Activated CD4-positive, alpha-beta T cell treated with anti-CD3 and anti-CD28 coated beads for 36 hours (primary cell): ENCODE measurements at places on chromosomes 1 and 21. TPM values are rescaled to one million over a fixed set of nuclear protein-coding genes. Genes with fewer than 3 reads are reported as not detected.

DNA sequence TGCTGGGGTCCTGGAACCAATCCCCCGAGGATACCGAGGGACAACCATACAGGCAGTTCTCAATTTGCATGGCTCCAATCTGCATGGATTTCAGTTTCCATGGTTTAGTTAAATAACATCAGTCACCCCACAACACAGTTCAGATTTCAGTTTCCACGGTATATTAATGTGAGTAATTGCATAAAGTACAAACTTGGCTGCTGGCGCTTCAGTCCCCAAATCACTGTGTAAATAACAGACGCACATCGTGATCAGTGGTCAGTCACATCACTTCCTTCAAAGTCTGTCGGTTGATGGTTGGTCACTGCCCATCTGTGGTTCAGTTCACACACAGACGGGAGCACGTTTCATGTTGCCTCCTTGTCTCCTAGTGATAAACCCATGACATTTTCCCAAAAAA is 66.4 kb upstream of the LPGAT1 start:
- no peak for DNase-seq

- DNase-seq: peak; percentile 84
Observed at GRCh38 chr1:26787381-26787705, 407 bp upstream of the PIGV start.

DNA sequence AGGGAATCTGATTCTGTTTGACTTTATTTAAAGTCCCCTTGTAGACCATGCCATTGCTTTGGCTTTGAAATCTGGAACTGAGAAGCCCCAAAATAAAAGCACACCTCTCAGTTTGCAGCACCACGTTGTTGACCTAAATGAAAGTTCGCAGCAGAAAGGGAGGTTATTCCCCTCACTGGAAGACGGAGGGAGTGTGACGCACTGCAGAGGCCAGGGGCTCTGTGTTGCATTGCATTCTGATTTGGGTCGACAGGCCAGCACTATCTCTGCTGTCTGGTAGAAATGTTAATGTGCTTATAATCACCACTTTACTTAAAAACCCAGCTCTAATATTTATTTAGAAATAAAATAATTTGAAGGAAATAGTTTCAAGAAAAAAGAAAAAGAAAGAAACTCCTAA is 675.2 kb upstream of the NR5A2 start:
- no peak for DNase-seq

- no peak for DNase-seq
Observed at GRCh38 chr1:225755671-225756319, 21.8 kb upstream of the SRP9 start.

DNA sequence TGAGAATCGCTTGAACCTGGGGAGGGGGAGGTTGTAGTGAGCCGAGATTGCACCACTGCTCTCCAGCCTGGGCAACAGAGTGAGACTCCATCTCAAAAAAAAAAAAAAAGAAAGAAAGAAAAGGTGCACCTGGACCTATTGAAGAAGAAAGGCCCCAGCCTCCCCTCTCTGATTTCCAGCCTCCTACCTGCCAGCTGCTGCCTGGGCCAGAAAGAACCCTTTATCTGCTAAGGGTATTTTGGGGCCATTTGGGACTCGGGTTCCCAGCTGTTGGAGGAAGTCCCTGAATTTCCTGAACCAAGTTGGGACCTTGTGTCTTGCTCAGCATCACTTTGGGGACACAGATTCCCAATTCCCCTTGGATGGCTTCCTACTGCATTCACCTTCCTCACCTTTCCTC is 3.9 kb upstream of the TNFRSF8 start:
- no peak for DNase-seq

GRCh38 chr1:196401891-196402290 is 206.3 kb downstream of the KCNT2 start:
- no peak for DNase-seq

DNA sequence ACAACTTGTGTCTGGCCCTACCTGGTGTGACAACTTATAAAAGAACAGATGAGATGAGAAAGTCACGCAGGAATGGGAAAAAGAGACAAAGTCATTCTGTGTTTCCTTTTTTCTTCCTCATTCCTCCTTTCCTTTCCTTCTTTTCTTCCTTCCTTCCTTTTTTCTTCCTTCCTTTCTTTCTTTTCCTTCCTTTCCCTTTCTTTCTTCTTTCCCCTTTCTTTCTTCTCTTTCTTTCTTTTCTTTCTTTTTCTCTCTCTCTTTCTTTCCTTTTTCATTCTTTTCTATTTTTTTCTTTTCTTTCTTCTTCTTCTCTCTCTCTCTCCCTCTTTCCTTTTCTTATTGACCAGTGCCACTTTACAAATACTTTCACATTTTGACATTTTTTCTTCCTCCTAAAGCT is 239.7 kb downstream of the ATG4C start:
- DNase-seq: no peak

DNA sequence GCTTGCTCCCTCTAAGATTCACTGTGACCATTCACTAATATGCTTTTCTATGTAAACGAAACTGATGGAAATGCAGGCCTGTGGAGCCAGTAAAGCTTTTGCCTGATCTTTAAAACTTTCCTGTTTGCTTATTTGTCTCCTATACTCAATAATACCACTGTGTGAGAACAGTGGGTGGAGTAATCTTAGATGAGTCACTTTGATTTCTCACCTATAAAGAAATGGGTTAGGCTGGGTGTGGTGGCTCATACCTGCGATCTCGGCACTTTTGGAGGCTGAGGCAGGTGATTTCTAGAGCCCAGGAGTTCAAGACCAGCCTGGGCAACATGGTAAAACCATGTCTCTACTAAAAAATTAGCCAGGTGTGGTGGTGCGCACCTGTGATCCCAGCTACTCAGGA is 70.8 kb downstream of the RWDD3 start:
- no peak for DNase-seq

DNA sequence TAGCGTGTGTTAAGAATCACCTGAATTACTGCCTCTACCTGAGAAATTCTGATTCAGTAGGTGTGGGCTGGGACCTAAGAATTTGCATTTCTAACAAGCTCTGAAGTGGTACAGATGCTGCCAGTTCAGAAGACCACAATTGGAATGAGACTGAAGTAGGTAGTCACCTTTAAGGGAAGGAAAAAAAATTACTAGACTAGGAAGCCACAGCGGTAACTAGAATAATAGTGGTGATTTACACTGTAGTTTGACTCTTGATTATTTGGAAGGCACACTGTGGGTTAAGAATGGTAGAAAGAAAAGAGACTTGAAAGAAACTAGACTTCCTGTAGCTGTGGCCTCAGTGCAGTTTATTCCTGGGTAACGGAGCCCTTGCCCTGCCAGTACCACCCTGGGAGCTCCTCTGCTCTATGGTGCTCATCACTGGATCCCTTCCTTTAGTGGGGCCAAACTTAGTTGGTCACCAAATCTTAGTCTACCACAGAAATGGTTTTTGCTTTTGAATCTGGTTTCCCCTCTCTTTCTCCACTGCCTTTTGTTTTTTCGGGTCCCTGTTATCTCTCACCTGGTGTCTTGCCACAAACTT is 43.6 kb downstream of the ARID1A start:
- DNase-seq: peak; percentile 36

DNA sequence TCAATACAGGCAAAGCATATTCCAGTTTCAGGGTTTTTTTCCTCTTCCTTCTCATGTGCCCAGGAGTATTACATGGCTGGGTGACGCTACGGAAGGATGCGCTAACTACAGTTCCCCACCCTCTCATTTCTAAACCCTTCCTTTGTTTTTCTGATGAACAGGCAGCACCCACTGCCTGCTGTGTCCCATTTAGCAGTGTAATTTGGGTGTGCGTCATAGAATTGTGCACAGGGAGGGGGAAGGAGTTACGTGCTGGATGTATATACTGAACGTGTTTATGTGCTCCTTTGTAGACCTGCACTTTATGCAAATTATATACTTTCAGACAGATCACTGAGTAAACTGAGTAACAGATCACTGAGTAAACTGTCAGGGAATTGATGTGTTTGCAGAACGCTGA is 44.5 kb downstream of the ELAPOR1 start:
- no peak for DNase-seq

GRCh38 chr1:233304489-233305102 is 9.1 kb upstream of the PCNX2 start:
- DNase-seq: no peak

DNA sequence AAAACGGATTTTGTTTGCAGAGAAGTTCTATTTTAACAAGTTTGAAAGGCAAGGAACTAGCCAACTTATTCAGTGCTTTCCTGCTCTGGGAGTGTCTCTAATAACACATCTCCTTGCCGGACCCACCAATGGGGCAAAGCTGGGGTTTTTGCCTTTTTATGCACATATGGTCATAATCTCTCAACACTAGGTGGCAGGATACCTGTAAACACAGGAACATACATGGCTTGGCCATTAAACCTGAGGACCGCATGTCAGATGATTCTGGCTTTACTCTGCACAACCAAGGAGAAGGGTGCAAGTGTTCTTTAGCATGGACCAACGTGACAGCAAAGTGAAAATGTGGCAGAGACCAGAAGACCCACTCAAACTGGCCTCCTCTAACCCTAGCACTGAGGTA is 4.9 kb downstream of the TMEM9 start:
- peak; percentile 15 for DNase-seq

DNA sequence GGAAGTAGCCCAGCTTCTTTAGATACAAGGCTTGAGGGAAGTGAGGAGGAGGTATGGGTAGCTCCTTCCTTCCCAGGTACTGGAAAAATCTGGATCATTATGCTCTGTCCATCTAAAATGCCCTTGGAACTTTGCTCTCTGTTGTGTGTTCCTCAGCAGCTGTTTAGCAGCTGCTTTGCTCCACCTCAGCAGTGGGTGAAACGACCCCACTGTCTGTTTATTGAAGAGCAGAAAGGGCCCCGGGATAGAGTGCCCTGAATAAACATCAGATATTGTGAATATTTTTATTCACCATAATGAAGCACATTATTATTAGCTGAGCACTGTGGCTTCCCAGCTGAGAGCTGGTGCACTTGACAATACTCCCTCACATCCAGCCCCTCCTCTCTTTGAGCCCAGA is 237.9 kb downstream of the PBX1 start:
- no peak for DNase-seq

GRCh38 chr1:209106237-209106741 is 477.2 kb upstream of the CAMK1G start:
- no peak for DNase-seq

- DNase-seq: no peak
Observed at GRCh38 chr1:64900916-64901315, 65.4 kb downstream of the JAK1 start.

- DNase-seq: no peak
Observed at GRCh38 chr1:19121192-19121591, 88.9 kb downstream of the UBR4 start.

DNA sequence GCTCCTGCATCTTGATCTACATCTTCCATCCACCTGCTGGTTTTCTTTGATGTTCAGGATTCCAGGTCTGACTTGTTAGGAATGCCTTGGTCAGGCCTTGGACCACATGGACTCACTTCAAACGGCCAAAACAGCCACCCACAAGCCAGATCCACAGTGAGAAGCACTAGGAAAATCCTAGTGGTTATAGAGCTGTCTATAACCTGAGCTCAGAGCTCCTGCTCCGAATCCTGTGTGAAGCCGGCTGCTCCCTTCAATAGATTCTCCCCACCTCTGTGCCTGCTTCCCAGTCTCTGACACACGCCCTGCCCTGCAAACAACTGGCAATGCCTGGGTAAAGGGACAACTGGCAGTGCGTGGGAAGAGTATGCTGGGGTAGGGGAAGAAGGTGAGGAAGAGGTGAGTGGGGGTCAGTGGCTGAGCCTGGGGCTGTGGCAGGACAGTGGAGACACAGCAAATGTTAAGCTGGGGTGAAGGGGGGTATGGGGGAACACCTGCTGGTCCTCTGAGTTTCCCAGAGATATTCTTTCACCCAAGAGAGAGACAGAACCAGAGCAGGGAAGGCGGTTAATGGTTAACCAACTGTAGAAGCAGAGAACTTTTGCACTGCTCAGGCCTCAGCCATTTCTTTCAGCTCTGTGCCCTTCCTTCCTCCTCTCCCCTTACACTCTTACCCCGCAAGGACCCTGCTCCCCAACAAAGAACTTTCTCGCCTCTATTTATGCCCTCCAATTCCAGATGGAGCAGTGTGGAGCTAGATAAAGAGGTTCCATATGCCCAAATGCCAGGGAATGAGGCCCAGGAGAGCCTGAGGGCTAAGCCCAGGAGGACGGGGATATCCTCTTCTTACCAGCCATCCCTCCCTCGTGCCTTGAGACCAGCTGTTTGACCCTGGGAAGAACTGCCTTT is 4.5 kb downstream of the PLXNA2 start:
- DNase-seq: no peak

DNA sequence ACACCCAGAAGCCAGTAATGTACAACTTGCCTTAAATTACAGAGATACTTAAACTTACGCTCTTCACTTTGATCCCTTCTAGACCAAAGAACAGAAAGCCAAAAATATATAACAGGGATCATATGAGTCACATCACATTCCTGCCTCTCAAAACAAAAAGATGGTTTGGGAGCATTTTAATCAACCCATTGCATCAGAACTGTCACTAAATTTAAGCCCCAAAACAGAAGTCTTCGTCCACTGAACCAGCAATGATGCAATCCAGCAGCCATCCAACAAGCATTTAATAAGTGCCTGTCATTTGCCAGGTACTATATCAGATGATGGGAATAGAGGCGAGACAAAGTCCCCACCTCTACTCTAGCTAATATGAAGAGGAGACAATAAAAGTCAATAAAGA is 42.7 kb upstream of the GLIS1 start:
- no peak for DNase-seq

- DNase-seq: no peak
Observed at GRCh38 chr21:45821998-45822397, 159.6 kb upstream of the COL6A1 start.

- DNase-seq: no peak
Observed at GRCh38 chr1:163709636-163710035, 387.9 kb downstream of the NUF2 start.

DNA sequence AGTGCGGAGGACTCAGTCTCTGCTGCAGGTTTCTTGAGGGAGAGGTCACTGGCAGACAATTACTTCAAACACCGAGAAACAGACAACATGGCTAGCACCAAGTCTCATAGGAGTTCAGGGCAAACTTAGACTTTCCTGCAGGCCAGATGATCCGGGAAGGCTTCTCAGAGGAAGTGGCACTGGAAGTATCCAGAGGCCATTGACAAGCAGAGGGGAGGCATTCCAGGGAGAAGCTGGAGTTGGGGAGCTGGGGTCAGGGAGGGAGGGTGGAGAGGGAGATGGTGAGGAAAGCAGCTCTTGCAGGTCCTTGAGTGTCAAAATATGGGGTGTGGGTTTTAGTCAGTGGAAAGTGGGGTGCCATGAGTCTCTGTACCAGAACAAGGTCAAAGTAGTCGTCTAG is 147.9 kb downstream of the KAZN start:
- DNase-seq: no peak

Gene FAM177B
- total RNA-seq: not detected

Gene WNT4
- total RNA-seq: not detected

Gene THEM5
- total RNA-seq: not detected

Gene SPRR3
- total RNA-seq: not detected

Gene LRRC38
- total RNA-seq: not detected

Gene TRIM45
- 0.37 TPM for total RNA-seq
